ENCODE measurements at places on chromosomes 6 and 20.

DNA sequence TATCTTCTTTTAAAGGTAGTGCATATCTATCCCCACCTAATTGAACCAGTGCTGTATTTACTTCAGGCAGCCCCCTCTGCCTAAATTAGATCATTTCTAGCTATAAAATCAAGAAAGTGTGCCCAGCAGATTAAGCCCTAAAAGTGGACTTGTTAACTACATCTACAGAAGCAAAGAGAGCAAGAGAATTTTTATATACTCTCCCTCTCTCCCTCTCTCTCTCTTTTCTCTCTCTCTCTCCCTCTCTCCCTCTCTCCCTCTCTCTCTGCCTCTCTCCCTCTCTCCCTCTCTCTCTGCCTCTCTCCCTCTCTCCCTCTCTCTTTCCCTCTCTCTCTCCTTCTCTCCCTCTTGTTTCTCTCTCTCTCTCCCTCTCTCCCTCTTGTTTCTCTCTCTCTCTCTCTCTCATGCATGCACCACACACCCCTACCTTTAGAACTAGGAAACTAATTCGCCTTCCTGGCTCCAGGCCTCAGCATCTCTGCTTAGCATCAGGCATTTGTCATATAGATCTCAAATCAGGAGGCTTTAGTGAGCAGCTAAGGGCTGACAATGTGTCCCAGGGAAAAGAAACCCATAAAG is 71.4 kb downstream of the FOXA2 start:
- DNase-seq = no peak

GRCh38 chr6:112337209-112337638 is 9.9 kb upstream of the RFPL4B start:
- peak; percentile 89 for DNase-seq

- no peak for DNase-seq
Measured at GRCh38 chr20:53757472-53757913, 163.9 kb upstream of the ZNF217 start.

DNA sequence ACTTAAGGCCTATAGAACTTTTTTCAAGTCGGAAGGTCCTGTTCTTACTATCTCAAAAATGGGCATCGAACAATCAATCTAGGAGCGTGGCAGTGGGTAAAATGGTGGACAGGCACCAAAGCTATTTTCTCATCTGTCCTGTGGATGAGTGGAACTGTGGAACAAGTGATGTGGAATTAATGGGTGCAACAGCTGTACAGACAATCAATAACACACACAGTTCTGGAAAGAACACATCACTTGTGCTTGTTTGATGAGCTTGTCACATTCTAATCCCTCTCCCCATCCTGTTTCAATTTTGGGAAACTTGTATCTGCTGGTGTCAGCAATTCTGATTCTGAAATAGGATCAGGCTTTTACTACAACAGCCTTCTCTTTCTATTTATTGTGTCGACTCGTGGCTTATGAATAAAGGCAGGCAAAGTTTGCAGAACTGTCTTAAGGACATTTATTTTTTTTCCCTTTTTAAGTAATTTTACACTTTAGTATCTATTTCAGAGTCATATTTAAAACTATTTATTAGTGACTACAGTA is 11.5 kb downstream of the RBM24 start:
- no peak for DNase-seq

- DNase-seq = no peak
Measured at GRCh38 chr20:46284040-46284427, 24.3 kb downstream of the CDH22 start.

- no peak for DNase-seq
Measured at GRCh38 chr20:51818479-51819008, 16.2 kb upstream of the SALL4 start.

GRCh38 chr6:53281518-53282215 is 67.1 kb downstream of the ELOVL5 start:
- DNase-seq = no peak

DNA sequence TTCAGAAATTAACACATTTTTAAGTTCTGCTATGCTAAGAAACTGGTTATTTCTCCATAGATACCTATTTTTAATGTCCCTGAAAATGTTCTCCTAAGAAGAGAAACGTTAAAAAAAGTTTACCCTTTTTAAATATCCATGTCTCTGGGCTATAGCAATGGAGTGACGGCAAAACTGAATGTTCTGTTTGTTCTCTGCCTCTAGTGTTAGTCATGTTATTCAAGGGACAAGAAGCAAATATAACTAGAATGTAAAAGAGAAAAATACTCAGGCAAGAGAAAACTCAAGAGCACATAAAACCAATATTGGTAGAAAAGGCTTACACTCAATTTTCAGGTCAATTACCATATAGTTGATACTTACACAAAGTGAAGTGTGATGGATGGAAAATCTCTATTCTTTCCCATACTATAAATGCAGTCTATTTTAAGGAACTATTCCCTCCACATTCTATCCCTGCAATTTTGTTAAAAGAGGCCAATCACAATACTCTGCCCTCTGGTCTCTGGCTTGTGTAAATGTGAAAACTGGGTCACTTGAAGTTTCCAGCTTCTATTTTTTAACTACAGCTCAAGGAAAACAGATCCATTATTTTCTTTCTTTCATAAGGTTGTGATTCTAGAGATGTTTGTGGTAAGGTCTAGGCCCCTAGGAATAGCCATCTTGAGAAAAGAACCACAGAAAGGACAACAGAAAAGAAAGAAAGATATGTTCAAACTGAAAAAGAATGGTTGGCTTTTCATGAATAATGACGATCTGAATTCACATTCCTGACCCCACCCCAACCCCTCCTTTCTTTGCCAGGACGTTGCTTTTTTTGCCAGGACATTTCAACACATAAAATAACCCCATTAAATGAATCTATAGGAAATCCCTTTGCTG is 200.3 kb upstream of the FAM83B start:
- DNase-seq = peak; percentile 13

GRCh38 chr20:49540232-49540620 is 27.7 kb downstream of the PTGIS start:
- DNase-seq = no peak

DNA sequence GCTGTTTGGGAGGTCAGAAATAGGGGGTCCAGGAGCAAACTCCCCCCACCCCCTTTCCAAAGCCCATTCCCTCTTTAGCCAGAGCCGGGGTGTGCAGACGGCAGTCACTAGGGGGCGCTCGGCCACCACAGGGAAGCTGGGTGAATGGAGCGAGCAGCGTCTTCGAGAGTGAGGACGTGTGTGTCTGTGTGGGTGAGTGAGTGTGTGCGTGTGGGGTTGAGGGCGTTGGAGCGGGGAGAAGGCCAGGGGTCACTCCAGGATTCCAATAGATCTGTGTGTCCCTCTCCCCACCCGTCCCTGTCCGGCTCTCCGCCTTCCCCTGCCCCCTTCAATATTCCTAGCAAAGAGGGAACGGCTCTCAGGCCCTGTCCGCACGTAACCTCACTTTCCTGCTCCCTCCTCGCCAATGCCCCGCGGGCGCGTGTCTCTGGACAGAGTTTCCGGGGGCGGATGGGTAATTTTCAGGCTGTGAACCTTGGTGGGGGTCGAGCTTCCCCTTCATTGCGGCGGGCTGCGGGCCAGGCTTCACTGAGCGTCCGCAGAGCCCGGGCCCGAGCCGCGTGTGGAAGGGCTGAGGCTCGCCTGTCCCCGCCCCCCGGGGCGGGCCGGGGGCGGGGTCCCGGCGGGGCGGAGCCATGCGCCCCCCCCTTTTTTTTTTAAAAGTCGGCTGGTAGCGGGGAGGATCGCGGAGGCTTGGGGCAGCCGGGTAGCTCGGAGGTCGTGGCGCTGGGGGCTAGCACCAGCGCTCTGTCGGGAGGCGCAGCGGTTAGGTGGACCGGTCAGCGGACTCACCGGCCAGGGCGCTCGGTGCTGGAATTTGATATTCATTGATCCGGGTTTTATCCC is at the start of gene VEGFA:
Gene VEGFA (plus strand): TSS at position 686 of the 846 bp plus-strand sequence.
- DNase-seq = peak; percentile 95

- peak; percentile 88 for DNase-seq
Measured at GRCh38 chr6:29631860-29632731, 887 bp downstream of the GABBR1 start.

DNA sequence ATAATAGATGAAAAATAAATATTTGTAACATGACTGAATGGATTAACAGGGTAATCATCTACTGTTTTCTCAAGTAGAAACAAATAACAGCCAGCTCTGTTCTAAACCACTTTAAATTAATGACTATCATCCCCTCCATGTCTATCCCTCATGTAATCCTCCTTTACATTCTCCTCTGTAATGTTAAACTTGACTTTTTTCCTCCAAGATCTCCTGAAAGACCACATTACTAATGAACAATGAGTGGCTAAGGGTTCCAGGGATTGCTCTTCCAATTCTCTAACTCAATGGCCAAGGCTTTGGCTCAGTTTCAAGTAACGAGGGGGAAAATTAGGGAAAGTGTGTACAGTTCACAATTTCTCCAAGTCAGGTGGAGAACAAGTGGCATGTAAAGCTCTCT is 37.6 kb upstream of the FBXL4 start:
- no peak for DNase-seq

DNA sequence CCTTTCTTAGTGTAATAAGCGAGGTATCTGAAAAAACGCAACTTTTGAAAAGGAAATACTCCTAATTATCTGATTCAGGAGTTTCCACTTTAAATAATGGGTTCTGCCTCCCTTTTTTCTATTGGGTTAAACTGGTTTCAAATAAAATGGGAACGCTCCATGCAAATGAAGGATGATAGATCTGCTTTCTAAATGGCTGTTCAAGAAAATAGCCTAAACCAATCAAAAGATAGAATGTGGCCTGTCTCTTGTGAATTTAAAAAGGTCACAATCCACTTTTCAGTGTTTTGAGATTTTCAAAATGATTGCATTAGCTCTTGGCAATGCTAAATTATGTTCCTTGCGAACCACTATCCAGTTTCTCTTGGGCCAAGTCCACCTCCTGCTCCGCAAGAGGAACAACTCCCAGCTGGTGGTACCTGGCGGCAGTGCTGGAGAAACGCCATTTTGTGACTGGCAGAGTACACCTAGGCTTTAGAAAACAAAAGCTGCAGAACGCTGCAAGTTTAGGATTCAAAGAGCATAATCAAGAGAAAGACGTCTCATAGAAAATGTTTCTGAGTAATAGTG is 56.7 kb downstream of the TRIM38 start:
- DNase-seq = no peak

GRCh38 chr20:36712775-36713174 is 33.1 kb downstream of the NDRG3 start:
- no peak for DNase-seq

DNA sequence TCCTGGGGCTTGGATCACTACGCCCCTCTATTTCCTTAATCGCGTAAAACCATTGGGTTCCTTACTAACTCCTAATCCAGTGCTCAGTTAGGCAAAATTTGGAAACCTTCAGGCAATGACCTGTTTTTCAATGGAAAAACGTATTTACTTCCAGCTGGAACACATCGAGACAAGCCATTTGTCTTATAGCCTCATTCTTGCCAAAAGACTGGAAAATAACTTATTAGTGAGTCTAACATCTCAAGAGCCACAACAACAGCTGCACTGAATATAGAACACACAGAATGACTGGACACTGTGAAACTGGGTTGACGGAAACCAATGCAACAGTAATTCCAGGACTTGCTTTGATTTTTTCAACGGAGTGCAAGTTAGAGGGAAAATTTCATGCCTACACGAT is 125.2 kb upstream of the MAP3K7 start:
- DNase-seq = peak; percentile 29

GRCh38 chr20:45154183-45154582 is 20.5 kb upstream of the PI3 start:
- no peak for DNase-seq

DNA sequence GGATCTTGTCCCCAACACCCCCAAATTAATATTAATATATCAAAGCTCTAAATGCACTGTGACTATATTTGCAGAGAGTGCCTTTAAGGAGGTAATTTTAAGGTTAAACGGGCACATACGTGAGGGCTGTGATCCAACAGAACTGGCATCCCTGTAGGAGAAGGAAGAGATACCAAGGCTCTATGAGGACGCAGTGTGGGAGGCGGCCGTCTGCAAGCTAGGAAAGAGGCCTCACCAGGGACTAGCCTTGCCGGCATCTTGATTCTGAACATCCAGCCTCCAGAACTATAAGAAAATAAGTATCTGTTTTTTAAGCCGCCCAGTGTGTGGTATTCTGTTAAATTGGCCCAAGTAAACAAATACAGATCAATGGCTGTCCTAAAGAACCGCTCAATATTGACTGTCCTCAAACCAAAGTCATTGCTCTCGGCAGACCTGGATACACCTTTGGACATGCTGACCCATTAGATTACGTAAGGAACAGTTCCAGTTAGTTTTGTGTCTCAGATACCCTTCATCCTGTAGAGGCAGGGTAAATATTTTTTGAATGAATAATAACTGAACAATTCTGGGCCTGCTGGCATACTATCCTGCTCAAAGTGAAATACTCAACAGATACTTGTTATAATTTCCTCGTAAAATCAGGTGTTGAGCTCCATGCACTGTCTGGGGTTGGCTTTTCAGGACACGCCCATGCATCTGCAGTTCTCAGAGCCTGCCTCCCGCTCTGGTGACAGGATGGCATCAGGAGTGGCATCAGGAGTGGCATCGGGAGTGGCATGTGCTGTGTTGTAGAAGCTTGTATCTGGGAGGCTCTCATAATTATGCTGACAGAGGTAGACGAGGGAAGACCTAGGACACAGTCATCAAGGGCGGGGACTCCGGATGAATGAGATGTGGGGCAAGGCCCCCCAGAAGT is 6.3 kb downstream of the PRR18 start:
- no peak for DNase-seq

- DNase-seq = no peak
Measured at GRCh38 chr6:38625217-38625616, 14.5 kb downstream of the BTBD9 start.

- peak; percentile 14 for DNase-seq
Measured at GRCh38 chr6:46734867-46735719, at the start of gene PLA2G7. PLA2G7 (minus strand) TSS chr6:46735375; CDS start chr6:46722891, 12,484 bp downstream.

- DNase-seq = no peak
Measured at GRCh38 chr6:134828641-134829040, 121.3 kb downstream of the ALDH8A1 start.

Measured in umbilical cord (tissue), 2 donors.